Dorsolateral prefrontal cortex (tissue), 122 donors: ENCODE measurements at places on chromosomes 12 and 14.

GRCh38 chr14:28577187-28577586, 189.4 kb upstream of the FOXG1 start:
- DNase-seq = no peak

DNA sequence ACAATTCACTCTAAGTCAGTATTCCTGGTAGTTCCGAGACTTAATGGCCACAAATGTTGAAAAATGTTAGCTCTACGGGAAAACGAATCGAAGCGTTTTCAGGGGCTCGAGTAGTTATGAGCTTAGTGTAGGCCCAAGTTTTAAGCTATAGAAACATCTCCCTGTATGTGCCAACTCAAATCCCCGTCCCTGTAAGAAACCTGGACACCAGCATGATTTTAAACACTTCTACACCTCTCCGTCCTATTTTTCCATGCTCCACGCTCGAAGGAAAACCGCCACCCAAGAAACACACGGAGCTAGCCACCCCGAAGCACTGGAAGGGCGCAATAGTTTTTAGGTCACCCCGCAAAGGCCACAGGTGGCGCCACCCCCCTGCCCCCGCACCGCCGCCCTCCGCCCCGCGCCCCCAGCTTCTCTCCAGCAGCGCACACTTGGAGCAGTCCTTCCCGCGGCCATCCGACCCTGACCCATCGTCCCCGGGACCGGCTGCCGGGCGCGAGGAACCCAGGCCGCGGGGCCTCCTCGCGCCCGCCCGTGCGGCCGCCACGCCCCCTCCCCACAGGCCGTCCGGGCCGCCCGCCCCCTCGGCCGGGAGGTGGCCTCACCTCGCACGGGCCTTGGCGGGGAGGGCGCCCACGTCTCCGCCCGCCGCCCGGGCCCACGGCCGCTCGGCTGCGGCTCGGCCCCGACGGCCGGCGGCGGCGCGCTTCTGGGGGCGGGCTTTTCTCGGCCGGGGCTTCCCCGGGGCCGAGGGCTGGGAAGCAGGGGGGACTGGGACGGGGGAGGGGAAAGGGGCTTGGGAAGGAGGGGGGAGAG, 522 bp downstream of the R3HDM2 start:
- DNase-seq = no peak

GRCh38 chr14:71701990-71702389, 230.2 kb upstream of the RGS6 start:
- no peak for DNase-seq

GRCh38 chr12:41103614-41104013, 84.5 kb upstream of the PDZRN4 start:
- no peak for DNase-seq

DNA sequence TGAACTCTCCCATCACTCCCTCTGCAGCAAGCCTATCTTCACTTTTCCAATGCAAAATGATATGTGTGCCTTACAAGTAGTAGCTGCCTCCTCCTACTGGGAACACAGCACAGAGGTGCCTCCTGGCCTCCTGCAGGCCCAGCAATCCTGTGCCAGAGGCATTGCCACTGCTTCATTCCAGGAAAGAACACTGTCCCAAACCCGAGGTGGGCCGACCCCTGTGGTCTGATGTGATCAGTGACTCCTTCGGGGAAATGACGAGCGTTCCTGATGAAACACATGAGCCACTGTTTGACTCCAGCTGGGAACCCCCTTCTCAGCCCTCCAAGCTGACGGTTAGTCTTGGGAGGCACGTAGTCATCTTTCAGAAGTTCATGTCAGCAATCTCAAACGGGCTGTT, 19.5 kb downstream of the PSMC1 start:
- DNase-seq = no peak
